ENCODE measurements at places on chromosomes 11 and 22.

DNA sequence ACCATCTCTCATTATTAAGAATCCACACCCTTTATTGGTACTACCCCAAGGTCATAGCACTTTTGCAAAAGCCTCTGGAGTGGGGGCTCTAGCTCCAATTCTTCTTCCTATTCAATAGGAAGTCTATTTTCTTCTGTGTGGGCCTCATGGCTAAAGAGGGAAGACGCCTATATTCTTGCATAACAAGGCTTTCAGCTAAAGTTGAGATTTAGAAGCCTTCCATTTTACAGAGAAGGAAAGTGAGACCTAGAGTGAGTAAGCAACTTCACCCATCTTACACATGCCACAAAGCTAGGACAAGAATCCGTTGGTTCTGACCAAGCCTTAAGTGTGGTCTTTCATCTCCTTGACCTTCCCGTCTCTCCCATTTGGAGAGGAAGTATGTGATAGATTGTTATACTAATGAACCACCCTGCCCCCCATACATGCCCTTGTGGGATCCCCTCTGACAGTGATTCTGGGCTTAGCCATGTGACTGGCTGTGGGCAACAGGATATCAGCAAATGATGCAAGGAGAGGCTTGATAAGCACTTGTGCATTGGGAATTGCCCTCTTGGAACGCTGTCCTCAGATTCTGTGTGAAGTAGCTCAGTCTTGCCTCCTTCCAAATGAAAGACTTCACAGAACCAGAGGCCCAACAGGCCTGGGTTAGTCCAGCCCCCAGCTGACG, 12.3 kb downstream of the BACE1 start:
- no peak for DNase-seq

GRCh38 chr11:33413301-33413700, 156.1 kb downstream of the HIPK3 start:
- no peak for DNase-seq

GRCh38 chr11:133947321-133947756, 9.4 kb downstream of the IGSF9B start:
- DNase-seq, result no peak

DNA sequence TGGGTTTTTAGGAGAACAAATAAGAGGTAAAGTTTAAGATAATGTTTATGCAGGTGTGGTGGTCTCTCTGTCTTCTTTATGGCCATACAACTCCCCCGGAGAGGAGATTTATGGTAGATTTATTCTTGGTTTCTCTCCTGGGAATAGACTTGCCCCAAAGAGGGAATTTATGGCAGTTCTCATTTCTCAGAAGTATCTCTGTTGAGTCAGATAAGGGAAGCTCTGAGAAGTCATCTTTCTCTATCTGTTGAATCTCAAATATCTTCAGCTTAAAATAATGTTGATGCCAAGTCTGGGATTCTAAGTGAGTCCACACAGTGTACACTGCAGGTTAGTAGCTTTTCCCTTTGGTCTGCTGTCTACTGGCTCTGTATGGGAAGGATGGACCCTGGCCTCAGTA, 276.4 kb upstream of the PLET1 start:
- DNase-seq, result no peak

DNA sequence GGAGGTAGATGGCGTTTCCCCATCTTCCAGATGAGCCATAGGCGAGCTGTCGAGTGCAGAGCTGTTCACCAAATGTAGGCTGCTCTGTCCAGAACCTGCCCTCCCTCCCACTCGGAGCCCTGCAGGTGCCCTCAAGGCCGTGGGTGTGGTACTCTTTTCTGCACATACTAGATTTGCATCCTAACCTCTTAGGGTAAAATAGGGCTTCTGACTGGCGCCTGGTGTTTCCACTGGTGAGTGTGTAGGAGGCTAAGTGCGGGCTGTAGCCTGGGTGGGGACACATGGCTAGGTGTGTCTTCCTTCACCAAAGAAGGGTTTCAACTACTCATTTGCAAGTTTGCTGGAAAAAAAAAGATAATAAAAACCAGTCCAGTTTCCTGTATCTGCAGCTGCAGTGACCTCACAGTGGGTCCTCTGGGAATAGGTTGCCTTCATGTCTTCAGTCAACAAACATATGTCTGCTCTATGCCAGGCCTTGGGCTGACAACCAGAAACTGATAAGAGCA, 8.5 kb downstream of the BIK start:
- DNase-seq, result no peak

- no peak for DNase-seq
These were observed 974 bp downstream of the PPIL2 start for GRCh38 chr22:21666786-21667185.

GRCh38 chr11:62852523-62853188, 13.3 kb upstream of the WDR74 start:
- no peak for DNase-seq

GRCh38 chr11:131618201-131618600, 247.8 kb downstream of the NTM start:
- no peak for DNase-seq

DNA sequence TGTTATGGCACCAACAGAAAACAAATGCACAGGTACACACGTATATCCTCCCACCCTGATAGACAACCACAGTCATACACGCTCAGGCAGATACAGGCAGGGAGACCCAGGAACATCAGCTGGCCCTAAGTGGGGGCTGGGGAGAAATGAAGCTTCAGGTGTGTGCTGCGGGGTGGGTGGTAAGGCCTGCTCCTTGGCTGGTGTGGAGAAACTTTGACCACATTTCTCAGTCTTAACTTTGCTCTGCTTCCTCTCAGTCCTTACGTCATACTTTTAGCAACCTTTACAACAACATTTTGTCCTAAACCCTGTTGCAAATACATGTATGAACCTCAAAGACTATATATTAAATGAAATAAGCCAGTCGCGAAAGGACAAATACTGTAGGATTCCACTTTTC, 6.7 kb upstream of the ANAPC15 start:
- no peak for DNase-seq

DNA sequence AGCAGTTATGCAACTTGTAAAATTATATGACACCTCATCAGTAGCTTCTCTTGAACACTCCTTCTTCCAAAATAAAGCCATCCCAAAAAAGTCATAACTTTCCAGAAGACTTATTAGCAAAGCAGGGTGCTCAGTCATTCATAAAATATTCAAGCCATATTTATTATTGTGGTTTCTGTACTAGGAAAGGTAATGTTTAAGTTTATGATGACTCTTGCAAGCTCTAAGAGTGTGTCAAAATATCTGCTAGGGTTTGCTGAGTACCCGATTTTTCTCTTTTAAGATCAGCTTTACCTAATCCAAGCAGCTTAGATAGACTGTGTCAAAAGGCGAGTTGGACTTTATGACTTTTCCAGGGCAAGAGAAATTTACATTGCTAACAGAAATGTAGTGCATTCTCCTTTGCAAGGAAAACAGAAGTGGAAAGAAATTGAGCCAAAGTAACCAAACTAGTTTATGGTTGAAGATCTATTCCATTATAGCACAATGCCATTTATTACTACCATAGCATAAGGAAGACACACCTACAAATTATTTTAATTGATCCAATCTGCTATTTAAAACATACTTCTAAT, 98.0 kb upstream of the SOX6 start:
- no peak for DNase-seq

DNA sequence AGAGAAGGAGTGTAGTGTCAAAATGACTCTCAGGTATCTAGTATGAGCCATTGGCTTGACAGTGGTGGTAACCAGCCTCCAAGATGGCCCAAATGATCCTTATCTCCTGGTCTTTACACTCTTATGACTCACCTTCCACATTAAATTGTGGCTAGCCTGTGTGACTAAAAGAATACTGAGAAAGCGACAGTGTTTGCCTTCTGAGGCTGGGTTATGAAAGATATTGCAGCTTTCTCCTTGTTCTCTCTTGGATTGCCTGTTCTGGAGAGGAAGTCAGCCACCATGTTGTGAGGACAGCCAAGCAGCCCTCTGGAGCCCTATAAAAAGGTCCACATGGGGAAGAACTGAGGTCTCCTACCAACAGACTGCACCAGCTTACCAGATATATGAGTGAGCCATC, 15.8 kb downstream of the C11orf71 start:
- no peak for DNase-seq

- DNase-seq, result no peak
These were observed 559.1 kb downstream of the FAM181B start for GRCh38 chr11:82174610-82175009.

- DNase-seq, result no peak
These were observed 45.1 kb downstream of the PTPRJ start for GRCh38 chr11:48025293-48025983.

DNA sequence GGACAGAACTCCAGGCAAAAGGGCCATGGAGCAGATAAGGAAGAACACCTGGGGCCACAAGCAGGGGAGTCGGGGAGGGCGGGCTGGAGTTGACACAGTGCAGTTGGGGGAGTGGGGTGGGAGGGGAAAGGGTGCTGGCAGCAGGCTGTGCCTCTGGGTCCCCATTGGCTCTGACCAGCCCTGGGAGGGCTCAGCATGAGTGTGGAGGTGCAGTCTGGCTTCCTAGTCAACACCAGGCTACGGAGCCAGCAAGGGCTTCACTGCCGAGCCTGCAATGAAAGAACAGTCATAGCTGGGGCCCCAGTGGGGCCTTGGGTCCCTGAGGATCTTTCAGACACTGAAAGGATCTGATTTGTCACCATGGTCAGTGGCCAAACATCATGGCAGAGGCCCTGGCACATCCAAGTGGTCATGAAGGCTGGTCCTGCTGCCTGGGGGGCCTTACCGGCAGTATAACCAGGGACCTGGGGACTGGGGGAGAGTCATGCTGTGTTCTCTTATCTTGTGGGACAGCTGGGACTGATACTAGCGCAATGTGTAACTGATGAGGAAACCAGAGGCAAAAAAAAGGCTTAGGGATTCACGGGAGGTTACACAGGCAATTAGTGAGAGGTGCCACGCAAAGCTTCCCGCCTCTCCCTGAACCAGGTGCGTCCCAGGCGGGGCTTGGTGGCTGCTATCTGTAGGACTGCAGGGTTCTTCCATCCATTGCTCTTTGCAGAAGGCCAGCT, 11.6 kb downstream of the SLC37A2 start:
- no peak for DNase-seq

DNA sequence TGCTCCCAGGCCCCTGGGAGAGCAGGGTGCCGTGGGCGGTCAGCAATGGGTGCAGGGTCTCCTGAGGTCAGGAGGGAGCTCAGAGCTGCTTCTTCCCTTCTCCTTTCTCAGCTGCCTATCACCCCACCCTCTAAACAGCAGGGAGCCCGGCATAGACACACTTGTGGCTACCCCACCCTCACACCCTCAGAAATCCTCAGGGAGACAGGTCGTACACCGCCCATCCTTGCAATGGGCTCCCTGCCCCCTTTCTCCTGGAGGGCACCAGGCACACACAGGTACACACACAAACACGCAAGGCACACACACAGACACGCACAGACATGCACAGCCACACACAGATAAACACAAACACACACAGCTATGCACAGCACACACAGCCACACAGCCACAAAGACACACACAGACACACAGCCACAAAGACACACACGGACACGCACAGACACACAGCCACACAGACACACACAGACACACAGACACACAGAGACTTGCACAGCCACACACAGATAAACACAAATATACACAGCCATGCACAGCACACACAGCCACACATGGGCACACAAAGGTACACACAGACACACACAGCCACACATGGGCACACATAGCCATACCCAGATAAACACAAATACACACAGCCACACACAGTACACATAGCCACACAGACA, 44.9 kb upstream of the TH start:
- no peak for DNase-seq

DNA sequence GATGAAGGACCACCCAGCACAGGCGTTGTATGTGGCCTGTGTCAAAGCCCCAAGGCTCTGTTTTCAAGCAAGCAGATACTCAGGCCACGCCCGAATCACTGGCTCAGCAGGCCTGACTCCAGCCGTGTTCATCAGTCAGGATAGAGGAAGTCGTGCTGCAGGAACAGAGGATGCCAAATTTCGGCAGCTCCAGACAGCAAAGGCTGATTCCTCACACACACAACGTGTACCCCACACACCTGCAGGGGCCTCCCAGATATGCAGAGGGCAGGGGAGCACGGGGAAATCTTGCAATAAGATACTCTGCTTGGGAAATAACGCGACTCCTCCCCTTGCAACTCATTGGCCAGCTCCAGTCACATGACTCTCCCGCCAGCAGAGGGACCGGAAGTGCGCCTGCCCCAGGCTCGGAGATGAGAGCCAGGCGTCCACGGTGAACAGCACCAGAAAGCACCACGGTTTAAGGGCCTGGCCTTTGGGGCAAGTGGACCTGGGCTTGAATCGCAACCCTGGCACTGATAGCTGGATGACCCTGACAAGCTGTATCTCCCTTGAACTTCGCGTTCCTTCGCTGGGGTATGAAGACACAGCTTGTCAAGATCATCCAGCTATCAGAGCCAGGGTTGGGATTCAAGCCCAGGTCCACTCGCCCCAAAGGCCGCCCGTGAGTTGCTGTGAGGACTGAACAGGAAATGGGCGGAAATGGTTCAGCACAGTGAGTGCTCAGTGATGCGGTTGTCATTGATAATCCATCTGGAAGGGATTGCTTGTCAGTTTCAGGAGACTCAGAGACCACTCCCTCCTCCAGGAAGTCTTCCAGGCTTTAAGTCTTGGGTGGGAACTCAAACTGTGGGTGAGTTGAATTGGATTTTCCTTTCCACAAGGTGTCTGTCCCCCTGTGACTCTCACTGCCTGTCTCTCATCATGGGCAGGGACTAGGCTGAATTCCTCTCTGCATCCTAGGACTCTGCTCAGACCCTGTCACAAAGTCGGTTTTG, 88.5 kb downstream of the MYEOV start:
- no peak for DNase-seq

- no peak for DNase-seq
These were observed 14.6 kb downstream of the CELSR1 start for GRCh38 chr22:46522797-46523196.

DNA sequence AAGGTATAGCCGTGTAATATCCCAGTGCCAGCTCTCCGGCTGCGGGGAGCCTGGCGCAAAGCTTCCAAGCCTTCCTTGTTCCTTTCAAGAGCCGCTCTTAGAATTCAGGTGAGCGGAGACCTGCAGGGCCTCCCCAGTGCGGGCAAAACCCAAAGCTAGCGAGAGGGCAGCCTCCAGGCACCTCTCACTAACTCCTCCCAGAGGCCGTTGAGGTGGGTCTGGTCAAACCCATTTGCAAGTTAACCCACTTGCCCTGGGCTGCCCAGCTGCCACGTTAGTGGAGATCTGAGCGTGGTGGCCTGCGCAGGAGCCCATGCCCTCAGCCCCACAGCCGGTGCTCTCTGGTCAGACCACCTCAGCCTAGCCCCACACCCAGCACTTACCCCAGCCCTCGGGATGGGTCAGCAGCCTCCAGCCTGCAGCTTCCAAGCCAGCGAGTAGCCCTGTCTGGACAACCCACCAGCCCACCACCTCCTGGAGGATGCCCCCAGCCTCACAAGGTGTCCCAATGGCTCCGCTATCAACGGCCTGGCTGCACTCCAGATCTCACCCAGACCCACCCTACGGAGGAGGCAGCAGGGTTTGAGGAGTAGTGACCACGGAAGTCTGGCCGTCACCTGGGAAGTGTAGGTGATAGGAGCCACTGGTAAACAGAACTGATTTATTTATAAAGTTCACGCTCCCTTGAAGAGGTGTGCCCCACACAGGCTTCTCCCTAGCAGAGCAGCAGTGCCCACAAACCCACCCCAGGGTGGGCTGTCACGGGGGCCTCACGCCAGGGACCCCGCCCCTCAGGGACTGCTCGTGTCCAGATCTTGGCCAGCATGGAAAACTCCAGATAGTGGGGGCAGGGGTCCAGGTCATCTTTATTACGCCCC, 2.3 kb downstream of the ASCL2 start:
- DNase-seq, result no peak

Data from NCI-H187 treated with DMSO at 0.1 percent for 48 hours (cell line).